SIG-M5 (cell line): ENCODE measurements at places on chromosomes 5 and 9.

DNA sequence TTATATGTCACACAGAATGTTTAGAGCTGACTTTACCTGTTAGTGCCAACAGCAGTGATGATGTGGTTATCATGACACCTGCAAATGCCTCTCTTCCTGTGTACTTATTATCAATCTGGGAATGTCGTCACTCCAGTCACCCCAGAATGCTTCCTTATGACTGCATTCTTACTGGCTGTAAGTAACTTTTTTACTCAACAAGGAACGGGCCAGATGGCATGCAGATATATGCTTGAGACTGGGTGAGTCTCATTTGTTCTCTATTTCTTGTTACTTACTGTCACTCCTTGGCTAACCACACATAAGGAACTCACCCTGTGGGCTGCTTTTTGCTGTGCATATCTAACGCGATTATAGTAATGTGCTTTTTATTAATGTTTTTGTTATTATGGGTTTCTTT is 385.5 kb upstream of the MEF2C start:
- DNase-seq = no peak

- no peak for DNase-seq
Measured at GRCh38 chr9:131478421-131478868, 24.3 kb upstream of the POMT1 start.

- no peak for DNase-seq
Measured at GRCh38 chr5:164073081-164073480, 567.7 kb downstream of the MAT2B start.

GRCh38 chr9:36950389-36950788 is 83.7 kb downstream of the PAX5 start:
- DNase-seq = no peak

DNA sequence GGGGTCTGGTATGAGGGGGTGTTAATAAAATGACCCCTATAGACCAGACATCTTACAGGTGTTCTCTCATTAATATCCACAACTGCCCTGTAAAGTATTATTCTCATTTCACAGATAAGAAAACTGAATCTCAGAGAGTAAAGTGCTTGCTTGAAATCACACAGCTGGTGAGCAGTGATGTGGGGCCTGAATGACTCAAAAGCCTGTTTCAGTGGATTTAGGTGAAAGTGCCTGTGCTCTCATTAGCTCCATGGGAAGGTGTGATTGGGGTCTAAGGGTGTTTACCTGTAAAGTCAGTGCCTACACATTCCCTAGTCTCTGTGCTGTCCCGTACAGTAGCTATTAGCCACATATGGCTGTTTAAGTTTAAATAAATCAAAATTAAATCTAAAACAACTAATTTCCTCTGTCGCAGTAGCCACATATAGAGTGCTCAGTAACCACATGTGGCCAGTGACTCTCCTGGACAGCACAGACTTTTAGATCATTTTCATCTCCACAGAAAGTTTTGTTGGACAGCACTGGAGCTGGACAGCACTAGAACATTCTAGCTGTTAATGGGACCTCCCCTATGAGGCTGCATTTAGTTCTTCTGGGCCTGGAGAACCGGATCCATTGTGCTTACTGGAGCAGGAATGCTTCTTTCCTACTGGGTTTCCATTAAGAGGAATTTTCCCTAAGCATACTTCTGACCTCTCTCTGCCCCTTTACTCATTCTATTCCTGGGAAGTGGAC is 52.5 kb upstream of the SEMA6A start:
- DNase-seq = no peak

DNA sequence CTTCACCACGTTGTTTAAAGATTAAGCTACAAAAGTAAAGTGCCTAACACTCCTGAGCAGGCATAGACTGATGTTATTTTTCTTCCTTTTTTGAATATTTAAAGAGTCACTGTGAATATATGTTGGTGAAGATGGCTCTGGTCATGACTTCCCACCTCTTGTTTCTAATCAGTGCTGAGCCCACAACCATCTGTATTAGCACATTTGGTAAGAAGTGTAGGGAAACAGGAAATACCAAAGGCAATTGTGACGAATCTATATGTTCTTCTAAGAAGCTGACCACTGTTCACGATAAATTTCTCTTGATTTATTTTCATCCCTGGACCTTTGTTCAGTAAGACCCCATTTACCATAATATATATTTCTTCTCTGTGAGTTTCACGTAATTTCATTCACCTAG is 108.3 kb upstream of the PCA3 start:
- no peak for DNase-seq

DNA sequence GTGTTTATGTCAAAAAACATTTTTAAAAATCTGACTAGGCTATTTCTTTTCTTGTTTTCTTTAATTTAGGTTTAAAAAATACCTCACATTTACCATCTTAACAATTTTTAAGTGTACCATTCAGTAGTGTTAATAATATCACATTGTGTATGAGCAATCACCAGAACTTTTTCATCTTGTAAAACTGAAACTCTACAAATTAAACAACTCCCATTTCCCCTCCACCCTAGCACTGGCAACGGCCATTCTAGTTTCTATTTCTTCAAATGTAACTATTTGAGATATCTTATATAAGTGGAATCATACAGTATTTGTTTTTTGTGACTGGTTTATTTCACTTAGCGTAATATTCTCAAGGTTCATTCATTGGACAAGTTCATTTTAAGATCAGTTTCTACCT is 27.7 kb downstream of the PLCXD3 start:
- DNase-seq = no peak

GRCh38 chr9:82031538-82032280 is 43.1 kb downstream of the SPATA31D1 start:
- DNase-seq = no peak

GRCh38 chr9:87139099-87139730 is 191.9 kb upstream of the GAS1 start:
- no peak for DNase-seq

DNA sequence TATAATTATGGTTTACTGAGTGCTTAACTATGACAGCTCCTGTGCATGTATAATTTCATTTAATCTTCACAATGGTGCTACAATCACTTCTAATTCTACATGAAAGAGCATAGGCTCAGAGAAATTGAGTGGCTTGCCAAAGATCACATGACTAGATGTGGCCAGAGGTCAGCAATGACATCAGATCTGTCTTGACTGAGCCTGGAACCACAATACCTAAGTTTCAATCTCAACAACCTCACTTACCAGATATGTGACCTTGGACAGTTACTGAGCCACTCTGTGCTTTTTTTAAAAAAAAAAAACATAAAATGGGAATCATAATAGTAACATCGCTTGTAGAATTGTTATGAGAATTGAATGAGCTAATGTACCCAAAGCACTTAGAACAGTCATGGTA is 130.7 kb downstream of the TRIM32 start:
- DNase-seq = no peak

DNA sequence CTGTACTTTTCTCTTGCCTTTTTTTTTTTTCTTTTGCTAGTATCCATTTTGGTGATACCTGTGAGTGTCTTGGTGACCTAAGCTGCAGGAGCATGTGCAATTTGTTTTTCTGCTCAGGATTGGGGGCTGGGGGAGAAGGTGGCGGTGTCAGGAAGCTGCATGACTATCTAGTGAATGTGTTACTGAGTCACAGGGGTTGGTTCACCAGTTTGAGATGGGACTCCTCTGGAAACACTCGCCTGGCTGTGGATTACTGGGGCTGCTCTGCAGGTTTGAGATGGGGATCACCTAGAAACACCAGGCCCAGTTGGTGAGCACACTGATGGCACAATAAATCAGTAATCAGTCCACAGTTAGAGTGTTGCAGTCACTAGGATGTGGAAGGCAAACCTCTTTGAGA is 447.9 kb downstream of the SPATA31D1 start:
- no peak for DNase-seq

- no peak for DNase-seq
Measured at GRCh38 chr5:177369645-177370440, 12.1 kb downstream of the RGS14 start.

DNA sequence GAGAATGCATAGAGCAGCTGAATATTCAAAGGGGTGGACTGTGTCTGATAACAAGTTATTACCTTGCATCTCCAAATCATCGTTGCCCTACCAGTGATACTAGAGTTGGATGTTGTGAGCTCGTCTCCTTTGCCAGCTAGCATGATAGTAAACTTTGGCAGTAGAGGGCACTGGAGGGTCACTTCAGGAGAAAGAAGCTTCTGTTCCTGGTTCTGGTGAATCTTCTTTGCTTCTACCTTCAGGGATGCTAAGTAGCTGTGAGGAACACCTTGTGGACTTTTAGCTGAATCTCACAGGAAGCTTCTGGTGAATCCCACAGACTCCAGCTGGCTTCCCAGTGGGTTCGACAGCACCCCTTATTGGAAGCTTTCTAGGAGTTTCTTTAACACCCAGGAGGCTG is 626.6 kb upstream of the SGCD start:
- DNase-seq = no peak

GRCh38 chr5:123928401-123928800 is 416.4 kb downstream of the CSNK1G3 start:
- DNase-seq = no peak

- DNase-seq = no peak
Measured at GRCh38 chr9:83472764-83473163, 65.4 kb downstream of the FRMD3 start.

DNA sequence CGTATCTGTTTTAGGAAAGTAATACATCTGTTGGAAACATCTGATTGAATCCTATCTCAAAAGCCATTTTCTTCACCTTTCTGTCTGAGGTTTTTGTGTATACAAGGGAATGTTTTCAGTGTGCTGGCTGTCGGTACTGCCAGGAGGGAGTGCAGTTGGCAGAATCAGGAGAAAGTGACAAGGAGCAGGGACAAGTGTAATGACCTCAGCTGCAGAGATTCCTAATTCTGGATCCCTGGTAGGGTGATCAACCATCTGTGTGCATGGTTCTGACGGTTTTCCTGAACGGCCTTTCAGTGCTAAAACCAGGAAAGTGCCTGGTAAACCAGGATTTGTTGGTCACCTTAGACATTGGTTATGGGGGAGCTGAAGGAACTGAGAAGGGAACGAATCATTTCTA is 1.6 kb upstream of the GDA start:
- DNase-seq = no peak

DNA sequence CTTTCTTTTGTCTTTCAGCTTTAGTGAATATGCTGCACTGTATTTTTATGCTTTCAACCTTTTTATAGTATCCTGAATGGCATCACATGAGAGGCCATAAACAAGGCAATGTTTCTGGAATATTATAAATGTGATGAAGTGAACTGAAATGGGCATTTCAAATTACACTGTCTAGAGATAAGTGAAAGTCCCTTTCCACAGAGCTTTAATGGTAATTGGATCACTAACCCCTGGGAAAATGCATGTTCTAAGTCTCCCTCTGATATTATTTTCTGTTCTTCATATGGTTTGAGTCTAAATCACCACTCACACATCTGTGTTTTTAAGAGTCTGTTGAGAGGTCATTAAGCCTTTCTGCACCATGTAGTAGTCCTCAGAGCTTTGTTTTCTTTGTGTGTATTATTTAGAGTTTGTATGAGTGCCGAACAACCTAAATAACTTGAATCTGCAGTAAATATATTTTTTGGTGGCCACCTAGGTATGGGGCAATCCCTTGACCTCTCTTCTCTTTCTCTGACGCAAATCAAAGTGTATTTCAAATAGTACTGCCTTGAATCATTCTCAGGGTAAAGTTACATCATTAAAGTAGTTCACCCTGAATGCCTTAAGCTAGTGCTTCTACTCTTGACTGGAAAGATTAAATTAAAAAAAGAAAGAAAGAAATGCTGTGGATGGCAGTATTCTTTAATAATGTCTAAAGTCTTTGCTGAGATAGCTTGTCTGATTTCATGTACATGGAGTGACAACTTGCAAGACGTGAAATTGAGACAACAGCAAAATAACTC is 1931.0 kb upstream of the CDH6 start:
- no peak for DNase-seq

DNA sequence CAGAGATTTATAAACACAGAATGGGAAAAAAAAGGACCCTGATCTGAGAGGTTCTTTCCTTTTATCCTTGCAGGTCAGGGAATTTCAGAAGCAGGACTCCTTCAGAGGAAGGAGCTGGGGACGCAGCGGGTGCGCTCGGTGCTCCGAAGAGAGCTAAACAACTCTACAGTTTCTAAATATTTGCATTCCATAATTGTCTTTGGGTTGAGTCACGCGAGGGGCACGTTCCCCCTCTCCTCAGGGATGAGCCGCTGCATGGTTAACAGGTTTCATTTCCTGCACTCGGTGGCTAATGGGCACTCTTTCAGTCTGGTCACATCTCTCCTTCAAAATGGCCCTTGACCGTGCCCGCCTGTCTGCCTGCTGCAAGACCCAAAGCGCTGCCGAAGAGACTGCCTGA is 165.0 kb upstream of the HMHB1 start:
- no peak for DNase-seq

DNA sequence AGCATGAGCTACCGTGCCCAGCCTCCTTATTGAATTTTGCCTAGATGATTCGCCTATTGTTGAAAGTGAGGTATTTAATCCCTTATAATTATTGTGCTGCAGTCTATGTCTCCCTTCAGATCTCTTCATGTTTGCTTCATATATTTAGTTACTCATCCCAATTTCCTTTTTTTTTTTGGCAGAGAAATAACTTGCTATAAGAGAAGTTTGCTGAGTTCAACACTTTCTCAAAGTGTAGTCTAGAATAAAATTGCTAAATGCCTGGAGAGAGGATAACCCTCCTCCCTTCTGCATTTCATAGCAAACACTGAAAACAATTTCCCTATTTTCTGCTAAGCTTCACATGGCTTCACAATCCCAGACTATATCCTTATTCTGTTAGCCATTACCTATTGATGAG is 136.6 kb upstream of the CD180 start:
- DNase-seq = no peak

- DNase-seq = no peak
Measured at GRCh38 chr9:13911473-13911872, 402.5 kb downstream of the NFIB start.

DNA sequence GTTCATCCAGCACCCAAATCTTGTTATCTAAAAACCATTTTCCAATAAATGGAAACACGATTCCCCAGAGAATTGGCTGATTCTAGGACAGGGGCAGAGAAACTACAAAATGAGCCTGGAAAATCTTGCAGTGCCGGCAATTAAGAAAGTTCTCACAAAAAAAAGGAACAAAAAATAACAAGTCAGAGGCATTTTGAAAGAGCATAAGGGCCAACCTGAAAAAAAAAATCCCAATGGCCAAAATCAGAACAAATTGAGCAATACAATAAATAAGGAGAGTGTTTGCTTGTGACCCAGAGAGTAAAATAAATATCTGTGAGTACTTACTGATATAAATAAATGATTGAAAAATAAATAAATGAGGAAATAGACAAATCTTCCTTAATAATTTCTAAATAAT is 55.1 kb upstream of the S1PR3 start:
- no peak for DNase-seq

DNA sequence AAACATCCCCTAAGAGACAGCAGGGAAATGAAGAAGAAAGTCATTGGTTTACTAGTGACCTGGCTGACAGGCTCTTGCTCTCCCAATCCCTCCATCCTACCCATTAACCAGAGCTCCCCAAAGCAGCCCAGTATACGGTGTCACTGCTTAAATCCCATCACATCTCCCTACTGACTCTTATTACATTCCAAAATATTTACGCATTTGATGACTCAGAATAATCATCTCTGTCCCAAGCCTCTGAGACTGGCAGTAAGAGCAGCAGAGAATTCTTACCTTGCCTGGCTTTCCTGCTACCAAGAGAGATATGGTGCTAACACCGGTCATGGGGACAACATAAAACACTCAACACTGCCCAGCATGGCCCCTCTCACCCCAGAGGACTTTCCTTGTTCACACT is 20.2 kb upstream of the WHRN start:
- DNase-seq = no peak
